DMS153 (cell line): ENCODE measurements at places on chromosomes 7 and 10.

GRCh38 chr7:148260599-148260998, 330.0 kb upstream of the C7orf33 start:
- DNase-seq: no peak

DNA sequence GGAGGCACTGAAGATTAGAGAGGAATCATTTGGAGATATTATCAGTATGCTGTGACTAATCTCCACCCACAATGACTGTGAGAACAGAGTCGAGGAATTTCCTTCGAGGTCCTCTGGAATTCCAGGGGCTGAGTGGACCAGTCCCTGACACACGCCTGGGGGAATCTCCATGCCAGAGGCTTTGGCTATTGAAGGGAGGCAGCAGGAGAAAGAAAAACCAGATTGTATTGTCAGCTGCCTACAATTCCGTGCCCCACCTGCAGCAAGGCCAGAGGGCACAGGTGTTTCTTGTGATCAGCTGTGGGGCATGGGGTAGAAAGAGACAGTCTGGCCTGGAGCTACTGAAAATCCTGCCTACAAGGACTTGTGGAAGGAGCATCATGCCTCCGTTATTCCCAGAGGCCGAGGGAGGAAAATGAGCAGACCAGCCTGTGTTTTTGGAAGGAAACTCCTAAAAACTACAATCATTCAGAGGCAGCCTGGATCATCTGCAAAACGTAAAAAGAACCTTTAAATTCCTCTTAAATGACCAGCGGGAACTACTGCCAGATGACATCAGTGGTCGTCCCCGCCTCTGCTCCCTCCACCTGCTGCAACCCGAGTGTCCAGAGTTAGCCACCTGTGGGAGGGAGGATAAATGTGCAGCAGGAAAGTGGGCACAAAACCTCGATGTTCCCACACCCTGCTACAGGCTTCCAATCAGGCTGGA, 25.4 kb upstream of the ANK3 start:
- DNase-seq: no peak

DNA sequence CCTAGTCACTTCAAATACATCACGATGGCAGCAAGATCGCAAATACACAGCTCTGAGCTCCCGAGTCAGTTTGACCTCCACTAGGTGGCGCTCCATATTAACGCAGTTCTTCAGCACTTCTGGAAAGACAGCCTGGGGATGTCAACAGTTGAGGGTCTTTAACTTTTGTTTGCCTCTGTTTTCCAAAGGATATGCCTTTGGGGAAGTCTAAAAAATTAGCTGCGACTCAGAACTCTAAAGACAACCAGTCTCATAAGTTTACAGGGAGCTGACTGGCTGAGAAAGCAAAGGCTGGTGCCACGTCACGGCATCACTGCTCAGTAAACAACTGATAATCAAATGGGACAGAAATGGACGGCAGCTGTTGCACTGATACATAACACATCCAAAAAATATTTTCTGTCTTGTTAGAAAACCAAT, 458.8 kb downstream of the SORCS1 start:
- peak; percentile 3 for DNase-seq

GRCh38 chr10:125734823-125735222, 15.3 kb downstream of the EDRF1 start:
- DNase-seq: no peak

GRCh38 chr7:121753944-121754343, 119.0 kb upstream of the PTPRZ1 start:
- no peak for DNase-seq

GRCh38 chr10:29748109-29748650, 113.4 kb upstream of the SVIL start:
- no peak for DNase-seq
